ENCODE measurements at places on chromosomes 2 and 18.
A peak's percentile ranks its signal among the peaks of the same experiment; 100 is the strongest.

- no peak for DNase-seq
Measured at GRCh38 chr2:136135921-136136906, 18.3 kb upstream of the CXCR4 start.

GRCh38 chr2:223759569-223760430 is 77.6 kb downstream of the AP1S3 start:
- DNase-seq = peak; percentile 67

- no peak for DNase-seq
Measured at GRCh38 chr2:234394450-234394849, 102.4 kb downstream of the ARL4C start.

DNA sequence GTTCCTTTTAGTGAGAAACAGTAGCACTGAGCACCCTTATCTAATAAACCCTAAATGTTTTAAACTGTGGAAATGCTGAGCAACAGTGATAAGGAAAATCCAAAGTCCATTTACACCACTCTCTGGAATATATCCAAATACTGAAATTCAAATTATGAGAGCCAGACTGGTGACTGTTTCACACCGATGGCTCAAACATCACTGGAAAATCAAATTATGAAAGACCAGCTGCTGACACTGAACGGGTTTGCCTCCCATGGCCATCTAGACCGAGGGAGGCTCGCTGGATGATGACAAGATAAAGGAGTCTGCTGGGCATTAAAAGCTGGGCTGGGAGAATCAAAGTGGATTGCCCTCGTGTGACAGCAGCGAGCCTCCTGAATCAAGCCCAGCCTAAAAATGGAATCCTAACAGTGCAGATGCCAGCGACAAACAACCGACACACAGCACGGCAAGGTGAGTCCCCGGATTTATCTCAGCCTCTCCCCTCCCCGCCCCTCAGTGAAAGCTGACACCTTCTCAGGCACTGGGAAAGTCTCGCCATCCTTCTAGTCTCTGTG is 30.3 kb downstream of the SERPINE2 start:
- DNase-seq = peak; percentile 66

DNA sequence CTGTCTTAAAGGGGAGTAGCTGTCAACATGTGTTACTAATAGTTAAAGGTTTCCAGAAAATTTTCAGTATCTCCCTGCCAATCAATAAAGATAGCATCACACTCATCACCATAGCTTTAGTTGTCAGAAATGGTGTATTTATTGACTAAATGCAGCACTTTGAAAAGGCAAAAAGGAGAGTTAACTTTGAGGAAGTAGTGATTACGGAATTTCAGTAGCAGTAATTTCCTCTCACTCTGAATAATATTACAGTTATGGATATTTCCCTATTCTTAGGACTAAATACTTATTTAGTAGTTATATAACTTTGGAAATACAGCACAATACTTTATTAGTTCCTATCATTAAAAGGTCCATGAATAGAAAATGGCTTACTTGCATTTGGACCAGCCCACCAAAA is 250.5 kb downstream of the CAMKMT start:
- DNase-seq = no peak

DNA sequence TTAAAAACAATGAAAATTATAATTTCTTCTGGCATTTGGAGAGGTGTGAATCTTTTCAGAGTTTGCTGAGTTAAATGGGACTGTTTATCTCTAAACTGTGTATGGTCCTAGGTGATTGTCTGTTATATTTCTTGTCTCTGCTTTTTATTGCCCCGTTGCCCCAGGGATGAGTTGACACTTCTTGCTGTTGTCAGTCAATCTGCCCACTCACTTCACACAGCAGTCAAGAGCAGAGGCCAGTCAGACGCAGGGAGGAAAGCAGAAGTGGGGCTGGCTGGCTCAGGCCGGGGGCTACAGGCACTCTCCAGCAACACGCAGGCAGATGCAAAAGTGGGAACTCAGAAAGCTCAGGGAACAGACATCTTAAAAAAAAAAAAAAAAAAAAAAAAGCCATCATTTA is 365.2 kb downstream of the CLIP4 start:
- DNase-seq = no peak

GRCh38 chr2:88307817-88308216 is 137.7 kb downstream of the THNSL2 start:
- peak; percentile 20 for DNase-seq

GRCh38 chr2:3745920-3746319 is 42.5 kb downstream of the DCDC2C start:
- no peak for DNase-seq

- no peak for DNase-seq
Measured at GRCh38 chr18:35128675-35129074, 87.5 kb downstream of the MAPRE2 start.

DNA sequence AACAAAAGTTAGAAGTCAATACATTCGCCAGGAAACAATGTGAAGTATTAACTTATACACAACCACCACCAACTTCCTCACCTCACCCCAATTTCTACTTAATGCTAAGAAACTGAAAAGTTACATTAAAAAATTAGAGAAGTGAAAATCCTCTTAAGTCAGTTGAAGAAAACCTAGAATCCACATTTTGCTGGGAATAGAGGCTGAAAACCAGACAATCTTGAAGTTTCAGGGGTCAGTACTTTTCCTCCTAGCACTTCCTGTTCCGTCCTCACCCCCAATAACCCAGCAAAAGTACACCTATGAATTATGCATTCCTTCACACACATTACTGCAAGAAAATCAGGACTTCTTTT is 6.3 kb downstream of the YES1 start:
- DNase-seq = no peak

DNA sequence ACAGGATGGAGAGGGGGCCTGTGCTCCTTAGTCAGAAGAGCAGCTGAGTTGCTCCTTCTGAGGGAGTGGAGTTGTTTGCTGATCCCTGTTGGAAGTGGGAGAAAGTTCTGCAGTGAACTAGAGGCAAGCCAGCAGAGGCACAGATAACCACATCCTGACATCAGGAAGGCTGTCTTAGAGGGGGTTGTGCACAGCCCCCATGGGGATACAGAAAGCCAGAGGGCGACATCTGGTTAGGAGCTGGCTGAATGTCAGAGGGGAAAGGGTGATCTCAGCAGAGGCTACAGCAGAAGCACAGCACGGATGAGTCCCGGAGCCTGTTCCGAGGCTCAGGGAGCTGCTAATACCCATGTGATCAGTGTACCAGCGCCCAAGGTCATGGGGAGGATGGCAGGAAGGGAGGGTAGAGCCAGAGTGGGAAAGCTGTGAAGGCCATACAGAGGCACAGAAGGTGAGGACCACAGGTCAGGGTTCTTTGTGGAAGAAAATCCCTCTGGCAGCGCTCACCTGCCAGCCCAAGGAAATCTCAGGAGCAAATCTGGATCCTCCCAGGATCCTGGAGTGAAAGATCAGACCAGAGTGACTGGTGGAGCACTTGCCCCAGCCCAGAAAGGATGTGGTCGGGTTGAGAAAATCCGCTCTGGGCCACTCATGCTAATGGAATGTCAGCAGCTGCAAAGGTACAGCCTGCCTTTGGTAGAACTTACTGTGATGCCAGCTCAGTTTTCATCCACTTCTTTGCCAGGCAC is 111.8 kb downstream of the STPG4 start:
- DNase-seq = peak; percentile 86

- DNase-seq = no peak
Measured at GRCh38 chr2:225495706-225496105, 96.2 kb downstream of the NYAP2 start.

- no peak for DNase-seq
Measured at GRCh38 chr2:118078734-118079133, 9.5 kb upstream of the INSIG2 start.

DNA sequence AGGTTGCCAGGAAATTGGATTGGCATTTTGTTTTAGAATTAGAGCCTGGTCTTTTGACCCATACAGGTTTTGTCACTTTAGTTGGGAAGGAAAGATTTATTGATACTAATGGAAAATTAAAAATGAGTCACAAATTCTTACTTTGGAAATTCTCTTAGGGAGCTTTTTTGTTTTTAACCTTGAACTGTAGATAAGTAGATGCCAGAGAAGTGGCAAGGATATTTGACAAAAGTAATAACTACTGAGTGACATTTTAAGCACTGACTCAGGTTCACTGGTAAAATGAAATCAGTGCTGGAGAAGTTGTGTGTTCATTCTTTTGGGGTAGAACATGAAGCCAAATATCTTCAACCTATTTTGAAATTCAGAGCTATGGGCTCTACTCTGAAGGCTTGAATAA is 56.5 kb downstream of the LDLRAD4 start:
- DNase-seq = no peak

GRCh38 chr2:68196120-68196716 is 38.5 kb downstream of the PNO1 start:
- peak; percentile 23 for DNase-seq

DNA sequence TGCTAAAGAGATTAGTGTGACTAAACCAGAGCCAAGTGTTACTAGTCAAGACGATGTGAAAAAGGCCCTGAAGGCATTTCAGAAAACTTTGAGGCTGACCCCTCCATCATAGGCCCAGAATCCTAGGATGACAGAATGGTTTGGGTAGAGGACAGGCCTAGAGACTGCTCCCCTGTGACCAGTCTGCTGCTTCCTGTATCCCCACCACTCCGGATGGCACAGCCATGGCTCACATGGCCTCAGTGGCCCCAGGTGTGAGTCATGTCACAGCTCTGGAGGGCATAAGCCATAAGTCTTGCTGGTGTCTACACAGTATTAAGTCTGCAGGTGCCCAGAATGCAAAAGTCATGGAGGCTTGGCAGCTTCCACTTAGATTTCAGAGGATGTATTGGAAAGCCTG is 12.4 kb upstream of the STAT1 start:
- DNase-seq = no peak

DNA sequence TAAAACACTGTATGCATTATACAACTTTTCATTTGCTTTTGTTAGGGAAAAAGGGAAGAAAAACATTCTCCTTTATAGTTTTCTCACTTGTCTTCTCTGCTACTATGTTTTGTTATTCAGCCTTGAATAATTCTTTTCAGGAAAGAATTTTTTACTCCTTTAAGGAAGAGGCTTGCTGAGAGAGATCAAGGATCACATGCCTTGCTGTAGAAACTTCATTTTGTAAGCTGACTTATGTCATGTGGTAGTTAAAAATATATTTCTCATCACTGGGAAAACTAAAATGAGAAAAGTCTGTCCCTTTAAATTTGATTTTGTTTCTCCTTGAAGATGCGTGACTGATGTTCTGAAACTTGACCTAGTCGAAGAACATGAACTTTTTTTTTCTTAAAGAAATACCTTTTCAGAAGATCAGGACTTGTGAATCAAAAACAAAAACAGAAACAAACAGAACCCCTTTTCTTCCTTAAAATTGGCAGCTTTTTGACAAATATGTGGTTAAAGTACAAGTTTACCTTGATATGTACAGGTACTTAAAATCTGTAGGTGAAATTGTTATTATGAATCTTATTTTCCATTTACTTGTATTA is 145.1 kb downstream of the COMMD1 start:
- DNase-seq = no peak

DNA sequence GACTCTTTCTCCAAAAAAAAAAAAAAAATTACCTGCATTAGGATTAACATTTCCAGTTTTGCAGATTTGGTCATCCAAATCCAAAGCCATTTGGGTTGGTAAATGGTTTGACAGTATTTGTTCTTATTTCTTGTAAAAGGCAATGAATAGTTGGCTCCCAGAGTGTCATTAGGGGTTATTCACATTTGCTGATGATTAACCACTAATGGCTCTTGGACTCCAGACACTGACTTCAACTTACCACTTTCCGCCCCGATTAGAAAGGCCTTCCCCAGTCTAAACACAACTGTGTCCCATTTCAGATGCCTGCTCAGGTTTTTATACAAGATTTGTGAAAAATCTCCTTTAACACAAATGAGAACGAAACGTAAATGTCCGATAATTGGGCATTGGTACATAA is 9.6 kb upstream of the TGIF1 start:
- no peak for DNase-seq

- DNase-seq = peak; percentile 43
Measured at GRCh38 chr2:200199576-200200263, 106.8 kb upstream of the SPATS2L start.

- DNase-seq = no peak
Measured at GRCh38 chr2:204110751-204111516, 174.4 kb downstream of the ICOS start.

- no peak for DNase-seq
Measured at GRCh38 chr18:9988665-9989064, 74.8 kb downstream of the VAPA start.

GRCh38 chr2:37500031-37500430 is 155.6 kb downstream of the QPCT start:
- DNase-seq = no peak

GRCh38 chr2:71532327-71532726 is 79.0 kb downstream of the DYSF start:
- DNase-seq = no peak

DNA sequence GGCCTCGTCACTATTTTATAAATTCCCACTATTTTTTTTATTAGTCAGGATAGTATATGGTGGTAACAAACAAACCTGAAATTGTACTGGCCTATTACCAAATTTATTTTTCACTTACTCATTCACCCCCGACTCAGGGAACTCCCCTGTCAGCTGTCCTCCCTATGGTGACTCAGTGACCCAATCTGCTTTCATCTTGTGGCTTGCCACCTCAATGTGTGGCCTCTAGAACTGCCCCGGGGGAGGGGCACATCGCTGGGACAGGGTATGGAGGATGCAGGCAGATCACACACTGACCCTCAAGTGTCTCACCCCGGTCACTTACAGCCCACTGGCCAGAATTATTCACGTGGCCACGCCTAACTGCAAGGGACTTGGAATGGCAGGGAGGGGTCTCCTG is 71.6 kb downstream of the ACTR2 start:
- no peak for DNase-seq
